AG09309 (cell line): ENCODE measurements at places on chromosomes 2 and 18.

DNA sequence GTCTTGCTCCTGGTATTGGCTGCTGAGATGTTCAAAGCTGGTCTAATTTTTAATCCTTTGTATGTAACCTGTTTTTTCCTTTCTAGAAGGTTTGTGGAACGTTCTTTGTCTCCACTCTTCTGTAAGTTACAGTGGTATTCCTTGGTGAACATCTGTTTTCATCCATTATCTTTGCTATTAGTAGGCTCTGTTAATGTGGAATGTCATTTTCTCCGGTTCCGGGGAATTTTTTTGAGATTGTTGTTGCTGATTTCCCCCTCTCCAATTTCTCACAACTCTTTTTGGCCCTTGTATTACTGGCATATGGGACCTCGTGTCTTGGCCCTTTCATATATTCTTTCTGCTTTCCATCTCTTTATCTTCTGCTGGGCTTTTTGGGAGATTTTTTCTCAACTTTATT, 63.4 kb downstream of the LCLAT1 start:
- DNase-seq: no peak

DNA sequence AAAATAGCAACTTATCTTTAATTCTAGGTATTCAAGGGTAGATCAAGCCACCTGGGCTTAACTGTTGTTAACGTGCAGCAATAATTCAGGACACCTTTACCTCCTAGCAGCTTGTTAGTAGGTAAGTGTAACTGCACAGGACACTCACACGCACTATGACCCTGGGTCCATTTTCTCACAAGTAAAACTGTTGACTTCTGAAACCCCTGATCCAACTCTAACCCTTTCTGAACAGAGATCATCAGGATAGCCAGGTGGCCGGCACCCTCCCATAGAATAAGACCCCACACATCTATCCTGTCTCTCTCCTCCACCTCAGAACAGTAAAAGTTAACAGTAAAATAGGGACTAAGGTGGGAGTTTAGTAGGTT, 610 bp downstream of the SPC25 start:
- DNase-seq: no peak

DNA sequence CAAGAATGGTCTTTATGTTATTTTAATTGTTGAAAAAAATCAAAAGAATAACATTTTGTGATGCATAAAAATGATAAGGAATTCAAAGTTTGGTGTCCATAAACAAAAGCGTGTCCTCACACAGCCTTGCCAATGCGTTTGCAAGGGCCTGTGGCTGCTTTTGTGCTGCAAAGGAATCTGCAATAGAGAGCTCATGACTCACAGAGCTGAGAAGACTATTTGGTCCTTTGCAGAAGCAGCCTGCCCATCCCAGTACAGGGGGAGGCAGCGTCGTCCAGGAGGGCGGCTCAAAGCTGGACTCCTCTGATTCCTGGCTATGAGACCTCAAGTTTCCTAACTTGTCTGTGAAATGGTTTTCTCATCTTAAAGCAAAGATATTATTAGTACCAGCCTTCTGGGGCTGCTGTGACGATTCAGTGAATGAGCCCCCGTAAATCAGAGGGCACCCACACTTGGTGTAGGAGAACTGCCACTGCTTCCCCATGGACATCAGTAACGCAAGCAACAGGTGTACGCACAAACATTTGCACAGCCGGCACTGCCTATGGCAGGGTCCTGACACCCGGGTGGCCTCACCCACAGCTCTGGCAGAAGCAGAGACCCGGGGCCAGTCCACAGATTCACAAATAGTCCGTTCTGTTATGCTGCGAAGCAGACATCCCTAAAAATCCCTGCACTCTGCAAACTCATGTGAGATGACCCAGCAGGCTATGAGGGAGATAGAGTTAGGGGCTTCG, 70.6 kb upstream of the ASAP2 start:
- DNase-seq: no peak

GRCh38 chr2:219252084-219252483, 959 bp upstream of the TUBA4B start:
- DNase-seq: no peak

DNA sequence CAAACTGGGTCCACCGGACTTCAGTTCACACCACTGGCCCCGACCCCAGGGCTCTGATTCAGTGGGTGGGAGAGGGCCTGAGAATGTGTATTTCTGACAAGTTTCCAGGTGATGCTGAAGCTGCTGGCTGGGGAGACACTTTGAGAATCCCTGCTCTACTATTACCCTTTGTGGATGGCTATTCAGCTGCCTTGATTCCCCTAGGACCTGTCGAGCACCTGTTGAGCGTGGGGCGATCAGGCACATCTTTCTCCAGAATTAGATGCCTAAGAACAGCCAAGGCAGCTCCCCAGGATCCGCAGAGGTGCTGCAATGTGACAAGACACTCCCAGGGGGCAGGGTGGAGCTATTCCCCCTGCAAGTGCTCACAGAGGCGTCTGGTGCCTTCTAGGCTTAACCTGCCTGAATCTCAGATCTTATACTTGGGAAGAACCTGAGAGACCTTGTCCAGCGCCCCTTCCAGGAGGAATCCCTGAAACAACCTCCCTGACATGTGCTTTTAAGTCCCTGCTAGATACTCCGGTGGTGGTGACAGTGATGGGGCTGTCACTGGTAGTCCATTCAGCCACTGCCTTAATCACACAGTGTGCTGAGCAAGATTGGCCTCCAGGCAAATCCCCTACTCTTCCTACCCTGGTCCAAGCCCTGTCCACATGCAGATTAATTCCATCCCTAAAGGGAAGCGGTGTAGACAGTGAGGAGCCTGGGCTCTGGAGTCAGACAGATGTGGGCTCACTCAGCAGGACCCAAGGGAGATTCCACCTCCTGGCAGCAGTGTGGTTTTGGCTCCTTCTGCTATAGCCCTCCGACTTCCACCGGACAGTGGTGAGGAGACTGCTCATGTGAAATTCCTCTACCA, 43.4 kb upstream of the OTOF start:
- no peak for DNase-seq

GRCh38 chr2:150350500-150350899, 137.0 kb downstream of the RND3 start:
- no peak for DNase-seq

DNA sequence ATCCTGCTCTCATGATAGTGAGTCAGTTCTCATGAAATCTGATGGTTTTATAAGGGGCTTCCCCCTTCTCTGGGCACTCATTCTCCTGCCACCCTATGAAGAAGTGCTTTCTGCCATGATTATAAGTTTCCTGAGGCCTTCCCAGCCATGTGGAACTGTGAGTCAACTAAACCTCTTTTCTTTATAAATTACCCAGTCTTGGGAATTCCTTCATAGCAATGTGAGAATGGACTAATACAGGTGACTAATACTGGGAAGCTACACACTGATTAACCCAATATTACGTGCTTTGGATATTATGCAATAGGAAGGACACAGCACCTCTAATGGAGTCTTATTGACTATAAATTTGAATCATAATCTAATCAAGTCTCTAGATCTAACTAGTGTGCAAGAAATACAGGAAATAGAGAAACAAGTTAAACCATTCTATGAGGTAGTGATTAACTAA, 107.2 kb upstream of the ETAA1 start:
- DNase-seq: peak; percentile 75

GRCh38 chr2:128600581-128601297, 282.1 kb upstream of the HS6ST1 start:
- no peak for DNase-seq

- DNase-seq: no peak
Observed at GRCh38 chr2:115161081-115161770, 718.8 kb downstream of the DPP10 start.

- no peak for DNase-seq
Observed at GRCh38 chr18:35417223-35417622, 40.1 kb upstream of the ZNF396 start.

DNA sequence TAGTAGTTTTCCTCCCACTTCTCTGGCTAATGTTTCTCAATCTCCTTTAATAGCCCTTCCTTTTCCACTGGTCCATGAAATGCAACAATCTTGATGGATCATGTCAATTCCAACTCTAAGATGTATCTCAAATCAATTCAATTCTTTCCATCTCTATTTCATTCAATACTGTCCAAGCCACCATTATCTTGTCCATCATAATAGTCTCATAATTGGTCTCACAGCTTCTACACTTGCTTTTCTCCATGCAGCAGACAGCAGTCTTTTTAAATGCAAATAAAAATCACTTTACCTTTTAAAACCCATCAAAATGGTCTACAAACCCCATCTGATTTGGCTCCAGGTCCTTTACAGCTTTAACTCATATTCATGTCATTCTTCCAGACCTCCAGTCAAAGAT, 226.6 kb downstream of the EPHA4 start:
- DNase-seq: no peak

DNA sequence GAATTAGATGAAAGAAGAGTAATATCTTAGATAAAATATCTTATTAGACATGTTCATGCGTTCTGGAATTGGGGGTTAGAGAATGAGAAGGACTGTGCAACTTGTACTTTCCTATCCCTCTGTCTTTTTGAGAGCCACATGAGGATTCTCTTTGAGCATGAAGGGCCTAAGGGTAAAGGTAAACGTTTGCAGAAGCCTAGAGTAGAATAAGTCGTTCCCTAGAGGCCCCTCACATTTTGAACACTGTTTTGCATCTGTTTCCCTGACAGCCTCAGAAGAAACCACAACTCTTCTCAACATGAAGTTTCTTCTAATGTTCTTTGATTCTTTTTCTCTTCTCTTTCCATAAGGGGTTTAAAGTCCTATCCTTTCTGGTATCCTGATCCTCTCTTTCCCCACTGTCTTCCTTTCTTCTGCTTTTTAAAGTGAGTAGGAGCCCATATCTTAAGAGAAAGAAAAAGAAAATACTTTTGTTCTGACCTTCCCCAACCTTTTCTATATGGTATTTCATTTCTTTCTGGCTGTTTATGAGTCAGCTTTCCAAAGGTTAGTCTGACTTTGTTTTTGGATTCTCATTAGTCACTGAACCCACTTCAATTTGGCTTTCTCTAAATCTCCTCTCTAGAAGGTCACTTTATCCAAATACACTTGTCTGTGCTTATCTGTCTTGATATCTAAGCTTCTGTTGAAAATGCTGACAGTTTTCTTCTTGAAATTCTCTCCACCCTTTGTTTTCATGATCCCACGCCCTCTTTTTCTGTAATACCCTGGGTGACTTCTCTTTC, 34.8 kb downstream of the PPP1R1C start:
- no peak for DNase-seq

DNA sequence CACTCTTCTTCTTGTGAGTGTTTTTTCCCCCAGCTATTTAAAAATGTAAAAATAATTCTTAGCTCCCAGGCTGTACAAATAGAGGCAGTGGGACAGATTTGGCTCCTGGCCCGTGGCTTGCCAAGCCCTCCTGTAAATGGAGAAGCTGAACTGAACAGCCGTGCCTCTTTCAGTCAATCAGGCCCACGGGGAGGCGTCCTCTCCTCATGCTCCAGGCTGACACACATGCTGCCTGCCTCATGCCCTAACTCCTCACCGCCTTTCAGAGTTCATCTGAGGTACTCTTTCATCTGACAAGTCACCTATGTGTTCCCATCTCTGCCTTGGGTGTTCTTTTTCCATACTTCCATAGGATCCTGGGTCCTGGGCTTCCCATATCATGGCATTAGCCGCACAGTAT, 58.9 kb downstream of the BMP10 start:
- no peak for DNase-seq

DNA sequence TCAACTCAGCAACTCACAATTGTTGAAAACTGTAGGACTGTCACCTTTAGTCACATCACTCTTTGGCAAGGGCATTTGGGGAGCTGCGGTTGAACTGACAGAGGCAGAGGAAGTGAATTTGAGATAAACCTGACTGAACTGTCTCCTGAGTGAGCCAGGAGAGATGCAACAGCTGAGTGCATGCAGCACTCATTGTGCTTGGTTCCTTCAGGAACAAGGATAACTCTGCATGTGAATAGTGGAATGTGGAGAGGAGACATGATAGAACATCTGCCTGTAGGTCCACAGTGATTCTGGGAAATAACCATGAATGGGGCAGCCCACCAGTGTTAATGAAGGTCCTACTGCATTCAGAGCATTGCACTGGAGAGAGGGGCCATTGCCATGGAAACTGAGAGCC, 494.7 kb downstream of the STK39 start:
- DNase-seq: no peak

GRCh38 chr2:64151476-64151875, 7.3 kb upstream of the PELI1 start:
- no peak for DNase-seq

- DNase-seq: no peak
Observed at GRCh38 chr2:115584507-115584906, 1142.1 kb downstream of the DPP10 start.

DNA sequence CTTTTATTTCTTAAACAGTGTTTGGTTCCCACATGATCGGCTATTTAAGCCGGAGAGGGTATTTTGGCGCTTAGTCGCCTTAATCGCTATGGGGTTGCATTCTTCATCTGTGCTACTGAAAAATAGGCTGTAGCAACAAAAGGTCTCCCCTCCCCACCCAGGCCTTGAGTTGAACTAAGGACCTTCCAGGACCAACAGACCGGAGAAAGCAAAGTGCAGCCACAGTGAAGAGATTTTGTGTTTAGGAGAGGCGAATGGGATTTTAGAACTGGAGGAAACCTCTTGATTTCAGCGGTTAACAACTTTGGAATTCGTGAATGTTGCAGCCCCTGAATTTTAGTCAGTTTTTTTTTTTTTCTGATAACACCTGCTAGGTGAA, 1.4 kb downstream of the ITGA6 start:
- DNase-seq: no peak

DNA sequence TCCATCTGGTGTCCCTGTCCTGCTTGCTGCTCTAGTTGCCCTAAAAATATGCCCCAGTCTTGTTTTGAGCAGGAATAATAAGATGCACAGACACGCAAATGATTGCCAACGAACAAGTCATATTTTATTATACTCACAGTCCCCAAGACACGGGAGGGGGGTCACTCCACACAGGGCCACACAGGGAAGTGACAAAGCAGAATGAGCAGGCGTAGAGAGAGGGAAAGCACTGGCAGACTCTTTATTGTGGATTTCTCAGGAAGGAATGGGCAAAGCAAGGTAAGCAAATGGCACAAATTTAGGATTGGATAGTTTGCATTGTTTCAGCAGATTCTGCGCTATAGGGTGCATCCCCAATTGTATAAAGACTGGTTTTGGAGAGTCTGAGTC, 20.7 kb upstream of the ZDBF2 start:
- DNase-seq: no peak

DNA sequence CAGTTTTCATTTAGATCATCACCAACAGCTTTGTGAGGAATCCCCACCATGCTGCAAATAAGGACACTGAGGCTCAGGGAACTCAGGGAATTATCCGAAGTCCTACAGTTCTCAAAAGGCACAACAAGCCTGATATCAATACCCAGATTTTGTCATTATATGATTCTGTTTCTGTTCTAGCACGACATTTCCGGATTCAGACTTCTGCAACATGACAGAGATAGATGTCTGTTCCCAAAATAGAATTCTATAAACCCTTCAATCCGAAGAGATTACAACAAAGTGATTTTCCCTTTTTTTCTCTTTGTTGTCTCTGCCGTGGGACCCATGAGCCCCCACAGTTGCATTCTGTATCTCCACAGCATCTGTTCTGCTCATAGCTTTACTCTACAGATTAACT, 72.0 kb downstream of the DOCK10 start:
- no peak for DNase-seq
